NCI-H146 (cell line): ENCODE measurements at places on chromosomes 4 and X.

- no peak for DNase-seq
Measured at GRCh38 chrX:112137276-112137675, 54.7 kb upstream of the TRPC5 start.

DNA sequence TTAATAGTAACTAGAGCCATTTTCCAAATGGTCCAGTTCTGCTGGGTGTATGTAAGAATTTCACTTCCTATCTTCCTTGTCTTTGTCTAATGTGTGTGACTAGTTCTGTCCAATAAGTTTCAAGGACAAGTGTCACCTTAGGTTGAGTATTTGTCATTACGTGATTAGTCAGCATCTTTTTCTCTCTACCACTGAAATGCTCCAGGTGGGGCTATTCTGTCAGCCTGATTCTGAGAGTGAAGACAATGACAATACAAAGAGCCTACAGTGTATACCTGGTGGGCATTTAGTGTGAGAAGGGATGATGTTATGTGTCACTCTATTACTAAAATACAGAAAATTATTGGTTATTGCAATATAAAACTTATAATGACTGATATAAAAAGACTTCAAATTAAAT, 876.3 kb downstream of the C4orf33 start:
- no peak for DNase-seq

DNA sequence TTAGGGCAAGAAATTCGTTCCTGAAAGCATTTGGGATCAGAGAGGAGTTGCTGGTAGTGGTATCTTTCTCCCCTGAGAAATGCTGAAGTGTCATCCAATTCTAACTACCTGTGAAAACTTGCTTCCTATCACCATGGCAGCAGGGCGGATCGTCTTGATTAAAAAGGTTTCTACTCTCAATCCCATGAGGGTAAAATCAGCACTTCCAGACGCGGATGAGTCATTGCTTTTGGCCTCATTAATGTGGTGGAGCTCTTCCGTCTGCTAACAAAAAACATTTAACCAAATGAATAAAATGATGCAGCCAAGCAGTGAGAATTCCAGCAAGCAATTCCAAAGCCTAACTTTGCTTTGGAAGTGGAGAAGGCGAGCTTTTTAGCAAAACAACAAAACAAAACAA, 325.6 kb downstream of the CAMK2D start:
- DNase-seq = no peak

GRCh38 chrX:153866302-153867019, 19.5 kb downstream of the L1CAM start:
- no peak for DNase-seq

GRCh38 chr4:18401868-18402267, 380.3 kb upstream of the LCORL start:
- no peak for DNase-seq

DNA sequence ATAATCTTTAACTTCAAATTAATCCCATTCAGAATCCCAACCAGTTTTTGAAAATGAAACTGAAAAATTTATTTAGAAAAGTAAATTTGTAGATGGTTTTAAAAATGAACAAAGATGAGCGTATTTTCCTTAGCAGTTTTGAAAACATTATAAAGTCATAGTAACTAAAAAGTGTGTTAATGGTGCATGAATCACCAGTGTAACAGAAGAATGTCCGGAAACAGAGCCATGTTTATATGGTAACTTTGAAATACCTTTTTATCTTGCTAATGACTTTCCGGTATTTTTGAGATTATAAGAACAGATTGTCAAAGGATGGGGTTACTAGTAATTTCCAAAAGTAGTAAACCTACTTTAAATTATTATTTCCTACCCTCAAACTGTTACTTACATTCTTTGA, 145.9 kb downstream of the IRS4 start:
- DNase-seq = no peak

DNA sequence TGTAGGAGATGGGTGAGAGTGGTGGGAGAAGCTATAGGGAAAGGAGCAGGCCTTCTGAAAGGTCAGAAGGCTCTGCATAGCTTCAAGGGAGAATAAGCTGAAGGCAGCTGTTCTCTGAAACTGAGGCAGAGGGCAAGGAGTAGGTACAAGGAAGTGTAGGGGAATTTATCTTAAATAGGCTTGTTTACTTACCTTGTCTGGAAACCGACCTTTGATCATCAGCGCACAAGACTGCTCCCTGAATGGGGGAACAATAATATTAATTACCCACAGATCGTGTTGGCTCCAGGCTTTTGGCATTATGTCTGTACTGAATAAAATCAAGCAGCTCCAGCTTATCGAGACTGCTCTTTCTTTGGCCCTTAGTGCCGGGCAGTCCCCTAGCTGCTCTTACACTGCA, 175.5 kb upstream of the MAGEB16 start:
- DNase-seq = no peak

DNA sequence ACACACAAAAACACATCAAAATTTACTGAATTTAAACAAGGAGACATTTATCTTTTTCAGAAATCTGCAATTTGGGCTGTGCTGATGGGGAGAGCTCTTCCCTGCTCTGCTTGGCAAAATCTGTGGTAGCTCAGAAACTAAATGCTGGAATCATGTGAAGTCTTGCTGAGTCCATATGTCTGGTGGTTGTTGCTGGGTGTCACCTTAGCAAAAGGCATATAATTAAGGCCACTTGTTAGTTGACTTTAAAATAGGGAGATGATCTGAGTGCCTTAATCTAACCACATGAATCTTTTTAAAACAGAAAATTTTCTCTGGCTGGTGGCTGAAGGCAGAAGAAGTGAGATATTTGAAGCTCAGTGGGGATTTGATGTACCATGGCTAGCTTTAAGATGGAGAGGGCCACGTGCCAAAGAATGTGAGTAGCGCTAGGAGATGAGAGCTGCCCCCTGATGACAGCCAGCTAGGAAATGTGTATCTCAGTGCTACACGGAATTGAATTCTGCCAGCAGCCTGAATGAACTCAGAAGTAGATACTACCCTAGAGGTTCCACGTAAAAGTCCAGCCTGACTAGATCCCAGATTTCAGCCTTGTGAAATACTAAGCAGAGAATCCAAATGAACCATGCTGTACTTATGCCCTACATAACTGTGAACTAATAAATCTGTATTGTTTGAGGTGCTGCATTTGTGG, 7.6 kb upstream of the GUF1 start:
- no peak for DNase-seq

DNA sequence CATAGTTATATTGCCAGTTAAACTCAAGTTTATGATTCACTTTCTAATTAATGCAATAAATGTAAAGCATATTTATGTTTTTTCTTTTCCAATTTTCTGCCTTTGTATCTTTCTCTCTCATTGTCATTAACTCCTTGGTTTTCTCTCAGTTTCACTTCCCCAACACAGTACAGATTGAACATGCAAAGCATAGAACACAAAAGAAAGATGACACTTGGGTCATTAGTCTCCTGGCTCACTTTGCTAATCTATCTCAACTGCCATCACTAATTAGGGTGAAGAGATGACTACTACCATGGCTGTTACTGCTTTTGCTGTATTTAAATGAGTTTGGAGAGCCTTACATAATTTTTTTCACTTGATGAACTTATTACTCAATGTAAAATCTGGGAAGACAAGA, 12.3 kb upstream of the NAA11 start:
- no peak for DNase-seq

DNA sequence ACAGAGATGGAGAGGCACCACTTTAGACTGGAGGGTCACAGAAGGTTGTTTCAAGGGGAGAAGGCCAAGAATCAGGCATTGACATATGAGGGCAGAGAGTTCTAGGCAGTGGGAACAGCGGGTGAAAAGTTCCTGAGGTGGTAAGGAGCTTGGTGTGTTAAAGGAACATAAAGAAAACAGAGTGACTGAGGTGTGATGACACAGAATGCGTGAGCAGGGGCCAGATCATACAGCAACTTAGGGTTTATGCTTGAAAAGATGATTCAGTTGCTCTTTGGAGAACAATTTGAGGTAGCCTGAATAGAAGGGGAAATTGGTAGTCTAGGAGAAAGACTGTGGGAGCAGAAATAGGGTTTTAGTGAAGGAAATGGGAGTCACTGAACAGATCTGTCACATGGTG, 179.2 kb downstream of the AMELX start:
- no peak for DNase-seq

- DNase-seq = no peak
Measured at GRCh38 chrX:11474576-11474975, 181.4 kb downstream of the AMELX start.

GRCh38 chr4:123784626-123785025, 388.0 kb downstream of the SPRY1 start:
- DNase-seq = no peak

DNA sequence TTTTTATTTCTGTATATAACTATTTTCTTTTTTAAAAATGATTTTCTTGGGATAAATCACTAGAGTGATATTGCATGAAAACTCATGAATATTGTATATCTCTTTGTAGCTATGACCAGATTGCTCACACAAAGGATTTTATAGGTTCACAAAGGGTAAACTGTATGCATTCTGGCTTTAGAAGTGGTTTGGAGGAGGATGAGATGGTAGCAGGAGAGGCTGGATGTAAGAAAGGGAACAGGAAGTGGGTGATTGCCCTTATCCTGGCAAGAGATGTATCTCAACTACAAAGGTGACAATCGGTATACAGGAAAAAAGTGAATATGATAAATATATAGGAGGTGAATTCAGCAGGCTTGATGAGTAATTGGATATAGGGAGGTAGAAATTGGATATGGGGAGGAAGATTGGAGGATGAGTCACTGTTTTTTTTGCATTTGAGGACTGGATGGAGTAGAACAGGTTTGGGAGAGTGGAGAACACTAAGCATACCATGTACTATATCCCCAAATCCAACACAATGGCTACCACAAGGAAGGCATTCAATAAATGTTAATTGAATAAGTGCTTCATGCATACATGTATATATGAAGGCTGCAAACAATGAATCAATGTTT, 9.9 kb downstream of the FGG start:
- DNase-seq = no peak

GRCh38 chrX:3651277-3651676, 62.2 kb downstream of the PRKX start:
- DNase-seq = peak; percentile 9

GRCh38 chrX:76172325-76172893, 453 bp upstream of the PBDC1 start:
- DNase-seq = peak; percentile 65

DNA sequence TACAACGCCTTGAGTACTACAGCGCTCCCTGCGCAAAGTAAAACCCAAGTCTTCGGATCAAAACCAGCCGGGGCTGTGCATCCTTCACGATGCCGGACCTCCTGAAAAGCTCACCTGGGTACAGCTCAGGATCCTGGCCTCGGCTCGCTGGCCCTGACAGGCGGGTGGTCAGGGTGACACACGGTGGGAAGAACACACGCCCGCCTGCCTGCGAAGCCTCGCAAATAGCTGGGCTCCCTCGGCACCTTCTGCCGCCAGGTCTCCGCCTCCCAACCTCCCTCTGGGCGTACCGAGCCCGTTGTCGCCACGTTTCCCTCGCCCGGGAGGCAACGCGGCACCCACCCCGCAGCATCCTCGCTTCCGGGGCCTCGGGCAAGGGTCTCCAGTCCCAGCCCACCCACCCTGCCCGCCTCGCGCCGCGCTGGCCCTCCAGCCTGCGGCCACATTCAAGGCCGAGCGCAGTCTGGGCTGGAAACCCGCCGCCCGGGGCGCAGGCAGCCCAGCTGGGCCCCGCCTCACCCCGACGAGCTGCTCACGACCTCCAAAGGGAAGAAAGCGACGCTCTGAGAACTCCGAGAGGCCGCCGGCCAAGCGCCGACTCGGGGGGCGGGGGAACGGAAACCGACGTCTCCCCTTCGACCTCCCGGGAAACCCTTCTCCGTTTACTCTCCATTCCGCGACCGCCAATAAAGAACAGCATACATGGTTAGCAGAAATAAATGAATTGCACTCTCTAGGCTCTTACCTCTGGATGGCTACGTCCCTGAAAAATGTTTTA, 511 bp downstream of the PPM1K start:
- peak; percentile 42 for DNase-seq

DNA sequence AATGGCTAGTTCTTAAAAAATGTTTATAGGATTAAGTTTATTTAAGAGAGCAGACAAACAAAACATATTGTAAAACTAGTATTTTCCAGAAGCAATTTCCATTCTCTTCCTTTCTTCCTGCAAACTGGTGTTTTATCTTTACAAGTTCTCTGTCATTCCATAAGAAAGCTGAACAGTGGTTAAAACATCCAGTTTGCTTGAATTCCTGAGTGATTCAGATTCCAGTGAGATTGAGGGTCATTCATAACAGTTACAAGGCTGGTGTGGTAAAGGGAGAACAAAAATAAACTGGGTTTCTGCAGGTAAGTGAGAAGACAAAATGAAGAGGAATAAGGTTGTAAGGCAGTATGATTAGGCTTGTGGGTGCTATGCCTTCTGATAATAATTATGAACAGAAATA, 544.8 kb upstream of the DIPK2B start:
- DNase-seq = no peak

DNA sequence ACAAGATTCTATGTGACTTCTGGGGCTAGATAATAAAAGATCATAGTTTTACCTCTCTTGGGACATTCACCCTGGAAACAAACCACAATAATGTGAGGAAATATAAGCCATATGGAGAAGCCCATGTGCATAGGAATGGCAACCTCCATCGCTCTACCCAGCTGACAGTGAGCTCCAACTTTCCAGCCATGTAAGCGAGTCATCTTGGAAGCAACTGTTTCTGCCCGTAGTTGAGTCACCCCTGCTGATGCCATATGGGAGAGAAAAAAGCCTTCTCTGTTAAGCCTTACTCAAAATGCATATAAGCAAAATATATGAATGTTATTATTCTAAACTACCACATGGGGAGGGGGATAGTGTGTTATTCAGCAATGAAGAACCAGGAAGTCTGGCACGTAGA, 31.4 kb upstream of the RELL1 start:
- DNase-seq = no peak

DNA sequence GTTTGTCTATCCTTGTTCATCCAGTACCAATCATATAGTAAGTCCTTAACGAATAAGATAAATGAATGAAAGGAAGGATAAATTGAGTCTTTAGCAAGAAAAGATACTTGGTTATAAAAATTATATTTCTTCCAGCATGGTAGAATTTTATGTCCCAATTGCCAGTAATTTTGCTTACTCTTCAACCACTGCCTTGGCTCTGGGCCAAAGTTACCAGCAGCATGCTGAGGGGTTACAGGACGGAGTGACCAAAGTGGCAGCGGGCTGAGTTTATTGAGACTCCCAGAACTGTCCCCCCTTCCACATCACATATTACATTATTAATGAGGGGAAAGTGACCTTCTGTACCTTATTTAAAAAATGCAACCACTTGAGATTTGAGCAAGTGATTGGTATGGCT, 121.7 kb downstream of the RASGEF1B start:
- DNase-seq = peak; percentile 3

DNA sequence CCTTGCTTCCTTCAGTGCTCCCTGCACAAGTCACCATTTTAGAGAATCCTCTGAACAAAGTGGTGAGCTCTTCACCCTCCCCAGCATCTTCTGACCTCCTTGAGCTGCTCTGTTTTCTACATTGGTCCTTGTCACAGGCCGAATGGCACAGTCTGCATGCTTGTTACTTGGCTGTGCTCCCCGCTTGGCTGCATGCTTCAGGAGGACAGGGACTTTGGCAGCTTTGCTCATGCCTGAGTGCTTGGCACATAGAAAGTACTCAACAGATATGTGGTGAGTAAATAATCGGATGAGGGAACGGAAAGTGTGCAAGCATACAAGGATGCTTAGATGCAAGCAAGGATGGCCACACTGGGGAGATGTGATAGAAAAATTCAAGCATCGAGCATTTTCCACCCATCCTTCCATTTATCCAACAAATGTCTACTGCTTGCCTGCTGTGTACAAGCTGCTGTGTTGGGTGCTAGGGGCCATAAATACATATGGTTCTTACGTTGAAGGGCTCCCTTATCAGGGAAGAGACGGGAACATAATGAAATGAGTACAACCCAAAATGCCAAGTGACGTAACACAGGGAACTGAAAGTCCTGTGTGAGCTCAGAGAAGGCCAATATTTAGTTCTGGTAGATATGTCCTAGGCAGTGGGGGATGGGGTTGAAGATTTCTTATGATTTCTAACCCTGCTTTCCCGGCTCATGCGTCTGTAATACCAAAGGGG, 31.2 kb downstream of the SLC2A9 start:
- DNase-seq = no peak
